Fibroblast of upper back skin (primary cell): ENCODE measurements at places on chromosomes 13 and 19.
A peak's percentile ranks its signal among the peaks of the same experiment; 100 is the strongest.

DNA sequence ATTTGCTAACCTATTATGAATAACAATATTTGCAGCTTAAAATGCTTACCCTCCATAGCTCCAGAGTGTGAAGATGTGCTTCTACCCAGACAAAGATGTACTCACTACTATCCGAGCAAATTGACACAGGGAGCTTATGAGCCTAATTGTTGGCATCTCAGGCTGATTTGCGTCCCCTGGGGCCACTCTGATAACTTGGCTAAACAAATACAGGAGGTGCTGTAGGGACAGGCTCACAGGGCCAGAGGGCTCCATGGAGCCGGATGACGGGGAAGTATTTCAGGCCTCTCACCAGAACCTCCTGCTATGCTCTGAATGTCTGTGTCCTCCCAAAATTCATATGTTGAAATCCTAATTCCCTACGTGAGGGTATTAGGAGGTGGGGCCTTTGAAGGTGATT, 26.7 kb upstream of the C19orf12 start:
- no peak for DNase-seq

DNA sequence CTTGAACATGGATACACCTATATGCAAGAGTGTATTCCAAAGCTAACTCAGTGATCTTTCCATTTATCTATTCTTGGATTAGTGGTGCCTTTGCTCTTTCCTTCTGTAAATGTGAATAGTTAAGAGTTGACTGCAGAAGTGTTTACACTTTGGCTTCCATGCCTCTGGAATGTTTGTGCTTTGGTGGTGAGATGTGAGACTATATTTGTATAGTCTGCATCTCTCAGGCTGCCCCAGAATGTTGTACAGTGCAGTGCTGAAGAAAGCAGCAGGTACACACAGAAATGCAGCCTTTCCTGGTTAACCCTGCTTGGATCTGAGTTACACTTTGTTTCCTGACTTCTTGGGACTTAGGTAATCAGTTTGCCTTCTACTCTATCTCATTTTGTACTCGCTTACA, 90.2 kb downstream of the DNAJC15 start:
- DNase-seq, result no peak

- DNase-seq, result peak; percentile 37
These were observed at the start of gene PKN1 for GRCh38 chr19:14432791-14433553. TSS of gene PKN1 (plus strand) at chr19:14433306. CDS start at chr19:14433522, 216 bp downstream.

GRCh38 chr13:97327506-97328221, 105.5 kb downstream of the MBNL2 start:
- DNase-seq, result peak; percentile 54

GRCh38 chr13:112435973-112436372, 59.8 kb downstream of the SPACA7 start:
- DNase-seq, result no peak

- DNase-seq, result no peak
These were observed 78.0 kb downstream of the ATP11A start for GRCh38 chr13:112767506-112768471.

DNA sequence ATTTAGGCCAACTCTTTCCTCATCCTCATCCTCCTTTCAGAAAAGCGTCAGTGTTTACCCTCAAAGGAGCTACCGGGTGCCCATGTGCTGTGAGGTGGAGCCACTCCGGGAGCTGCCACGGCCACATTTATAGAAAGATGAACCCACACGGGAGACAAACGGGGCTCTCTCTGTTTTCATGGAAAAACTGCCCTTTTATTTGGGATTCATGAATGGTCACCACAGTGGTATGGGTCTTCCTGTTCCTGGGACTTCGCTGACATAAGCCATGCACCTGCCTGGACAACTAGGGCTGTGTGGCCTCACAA, 224.2 kb downstream of the ZIC5 start:
- no peak for DNase-seq
